ENCODE measurements at places on chromosomes 1 and 21.

GRCh38 chr21:32457360-32457840 is 44.9 kb downstream of the EVA1C start:
- DNase-seq, result no peak

- DNase-seq, result no peak
These were observed 15.7 kb downstream of the RCC2 start for GRCh38 chr1:17423781-17424245.

- DNase-seq, result no peak
These were observed 20.0 kb downstream of the CDC73 start for GRCh38 chr1:193141804-193142203.

- DNase-seq, result no peak
These were observed 90.6 kb upstream of the CNIH3 start for GRCh38 chr1:224525411-224526040.

- no peak for DNase-seq
These were observed 453.7 kb downstream of the SETD4 start for GRCh38 chr21:35606578-35606977.

DNA sequence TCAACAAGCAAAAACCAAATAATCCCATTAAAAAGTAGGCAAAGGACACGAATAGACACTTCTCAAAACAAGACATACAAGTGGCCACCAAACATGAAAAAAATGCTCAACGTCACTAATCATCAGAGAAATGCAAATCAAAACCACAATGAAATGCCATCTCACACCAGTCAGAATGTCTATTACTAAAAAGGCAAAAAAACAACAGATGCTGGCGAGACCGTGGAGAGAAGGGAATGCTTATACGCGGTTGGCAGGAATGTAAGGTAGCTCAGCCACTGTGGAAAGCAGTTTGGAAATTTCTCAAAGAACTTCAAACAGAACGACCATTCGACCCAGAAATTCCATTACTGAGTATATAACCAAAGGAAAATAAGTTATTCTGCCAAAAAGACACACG is 145.1 kb upstream of the EDN2 start:
- no peak for DNase-seq

DNA sequence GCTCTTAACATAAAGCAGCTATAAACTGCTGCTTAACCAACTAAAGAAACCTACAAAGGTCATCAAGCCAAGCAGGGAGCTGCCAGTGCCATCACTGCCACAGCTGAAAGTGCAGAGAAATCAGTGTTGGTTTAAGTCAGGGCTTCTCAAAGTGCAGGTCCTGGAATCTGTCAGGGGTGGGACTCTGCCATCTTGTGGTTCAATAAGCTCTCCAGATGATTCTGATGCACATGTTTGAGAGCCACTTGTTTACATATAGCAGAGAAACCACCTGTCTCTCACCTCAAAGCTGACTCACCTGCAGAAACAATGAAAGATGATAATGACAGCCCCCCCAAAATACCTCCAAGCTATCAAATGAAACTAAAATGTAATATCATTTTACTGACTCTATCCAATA is 49.3 kb downstream of the SH3GLB1 start:
- no peak for DNase-seq

- no peak for DNase-seq
These were observed 3.3 kb downstream of the SUMO3 start for GRCh38 chr21:44814498-44815023.

DNA sequence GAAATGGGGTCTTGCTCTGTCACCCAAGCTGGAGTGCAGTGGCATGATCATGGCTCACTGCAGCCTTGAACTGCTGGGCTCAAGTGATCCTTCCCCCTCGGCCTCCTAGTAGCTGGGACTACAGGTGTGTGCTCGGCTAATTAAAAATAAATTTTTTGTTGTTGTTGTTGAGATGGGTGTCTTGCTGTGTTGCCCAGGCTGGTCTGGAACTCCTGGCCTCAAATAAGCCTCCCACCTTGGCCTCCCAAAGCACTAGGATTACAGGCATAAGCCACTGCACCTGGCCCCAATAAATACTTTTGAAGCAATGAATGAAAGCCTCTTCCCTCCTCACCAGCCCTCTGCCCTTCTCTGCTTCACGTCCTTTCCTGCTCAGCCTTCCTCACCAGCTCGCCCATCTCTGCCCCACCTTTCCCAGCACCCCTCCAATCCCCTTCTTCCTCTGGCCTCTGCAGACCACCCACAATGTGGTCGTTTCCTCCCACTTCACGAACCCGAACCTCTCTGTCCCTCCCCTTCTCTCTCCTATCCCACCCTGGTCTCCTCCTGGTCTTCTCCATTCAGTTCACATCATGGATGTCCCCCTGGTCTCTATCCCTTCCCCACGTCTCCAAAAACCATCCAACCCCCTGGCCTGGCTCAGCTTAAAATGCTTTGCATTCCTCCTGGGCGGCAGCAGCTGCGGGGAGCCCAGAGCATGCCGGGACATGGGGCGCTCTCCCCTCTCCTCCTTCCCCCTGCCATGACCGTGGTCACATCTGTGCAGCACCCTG is 38.4 kb downstream of the RAP1GAP start:
- DNase-seq, result no peak

- DNase-seq, result no peak
These were observed 24.1 kb upstream of the ZNF436 start for GRCh38 chr1:23393706-23394105.

DNA sequence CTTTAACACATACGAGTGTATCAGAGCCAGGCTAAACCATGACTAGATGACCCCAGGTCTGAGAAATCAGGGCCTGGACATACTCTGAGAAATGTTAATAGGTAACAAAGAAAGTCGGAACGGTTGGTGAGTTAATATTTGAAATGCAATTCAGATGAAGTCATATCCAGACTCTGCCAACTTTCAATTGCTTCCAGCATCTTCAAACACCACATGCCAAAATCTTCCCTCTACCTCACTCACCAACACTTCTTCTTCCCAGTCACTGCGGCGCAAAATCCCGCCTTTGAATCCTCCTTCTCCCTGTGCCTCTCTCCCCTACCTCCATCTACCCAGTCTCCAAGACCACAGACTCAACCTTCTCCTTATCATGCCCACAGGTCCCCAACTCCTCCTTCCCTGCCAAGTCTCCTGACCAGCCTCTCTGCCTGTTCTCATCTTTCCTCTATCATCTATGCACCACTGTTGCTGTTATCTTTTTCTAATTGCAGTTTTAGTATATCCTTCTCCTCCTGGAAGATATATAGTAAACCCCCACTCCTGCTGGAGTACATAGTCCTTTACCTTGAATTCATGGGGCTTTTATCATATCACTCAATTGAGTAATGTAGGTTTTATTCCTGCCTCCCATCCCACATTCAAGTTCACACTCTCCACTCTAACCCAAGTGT is 41.3 kb downstream of the ZBTB18 start:
- no peak for DNase-seq

- DNase-seq, result no peak
These were observed 8.3 kb downstream of the FAM229A start for GRCh38 chr1:32353886-32354570.

GRCh38 chr1:234533034-234533891 is 54.3 kb upstream of the TARBP1 start:
- DNase-seq, result no peak

DNA sequence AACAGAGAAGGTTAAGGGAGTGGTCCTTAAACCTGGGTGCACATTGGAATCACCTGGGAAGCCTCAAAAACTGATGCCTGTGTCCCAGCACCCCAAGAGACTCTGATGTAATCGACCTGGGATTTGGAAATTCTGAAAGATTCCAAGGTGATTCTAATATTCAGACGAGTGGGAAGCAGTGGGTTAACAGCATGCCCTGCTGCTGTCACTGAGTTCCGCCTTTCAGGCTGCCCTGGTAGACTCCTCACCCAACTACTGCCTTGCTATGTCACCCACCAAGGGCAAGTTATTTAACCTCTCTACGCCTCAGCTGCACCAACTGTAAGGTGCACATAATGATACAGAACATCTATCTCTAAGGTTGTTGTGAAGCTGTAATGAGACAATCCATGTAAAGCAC is 59.2 kb downstream of the CD34 start:
- no peak for DNase-seq

DNA sequence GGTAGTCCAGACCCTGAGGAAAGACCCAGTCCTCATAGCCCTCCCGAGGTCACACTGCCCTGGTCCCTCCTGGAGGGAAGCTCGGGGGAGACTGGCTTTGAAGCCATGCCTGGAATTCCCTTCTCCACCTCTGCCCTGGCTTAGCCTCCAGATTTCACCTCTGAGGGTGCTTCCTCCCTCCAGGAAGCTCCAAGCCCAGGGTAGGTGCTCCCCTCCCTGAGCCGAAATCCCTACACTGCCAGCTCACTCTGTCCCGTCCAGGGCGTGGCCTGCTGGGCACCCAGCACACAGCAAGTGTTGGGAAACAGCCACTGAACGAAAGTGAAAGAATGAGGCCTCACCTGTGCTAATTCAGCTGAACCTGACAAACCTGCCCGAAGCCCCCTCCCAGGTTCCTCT is 6.0 kb upstream of the TNFRSF25 start:
- no peak for DNase-seq

DNA sequence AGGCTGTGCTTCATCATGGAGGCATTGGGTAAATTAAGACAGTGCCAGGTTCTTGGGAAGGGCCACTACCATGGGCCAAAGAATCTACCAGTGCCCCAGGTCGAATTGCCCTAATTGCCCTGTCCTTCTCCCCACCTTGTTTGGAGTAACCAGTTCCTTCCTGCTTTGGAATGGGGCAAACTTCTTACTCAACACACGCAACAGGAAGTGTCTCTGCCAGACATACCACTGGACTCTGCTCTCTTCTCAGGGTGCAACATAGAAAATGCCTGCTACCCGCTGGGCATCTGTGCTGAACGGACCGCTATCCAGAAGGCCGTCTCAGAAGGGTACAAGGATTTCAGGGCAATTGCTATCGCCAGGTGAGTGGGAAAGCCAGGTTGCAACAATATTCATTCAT is 15.8 kb downstream of the CDA start:
- DNase-seq, result no peak

DNA sequence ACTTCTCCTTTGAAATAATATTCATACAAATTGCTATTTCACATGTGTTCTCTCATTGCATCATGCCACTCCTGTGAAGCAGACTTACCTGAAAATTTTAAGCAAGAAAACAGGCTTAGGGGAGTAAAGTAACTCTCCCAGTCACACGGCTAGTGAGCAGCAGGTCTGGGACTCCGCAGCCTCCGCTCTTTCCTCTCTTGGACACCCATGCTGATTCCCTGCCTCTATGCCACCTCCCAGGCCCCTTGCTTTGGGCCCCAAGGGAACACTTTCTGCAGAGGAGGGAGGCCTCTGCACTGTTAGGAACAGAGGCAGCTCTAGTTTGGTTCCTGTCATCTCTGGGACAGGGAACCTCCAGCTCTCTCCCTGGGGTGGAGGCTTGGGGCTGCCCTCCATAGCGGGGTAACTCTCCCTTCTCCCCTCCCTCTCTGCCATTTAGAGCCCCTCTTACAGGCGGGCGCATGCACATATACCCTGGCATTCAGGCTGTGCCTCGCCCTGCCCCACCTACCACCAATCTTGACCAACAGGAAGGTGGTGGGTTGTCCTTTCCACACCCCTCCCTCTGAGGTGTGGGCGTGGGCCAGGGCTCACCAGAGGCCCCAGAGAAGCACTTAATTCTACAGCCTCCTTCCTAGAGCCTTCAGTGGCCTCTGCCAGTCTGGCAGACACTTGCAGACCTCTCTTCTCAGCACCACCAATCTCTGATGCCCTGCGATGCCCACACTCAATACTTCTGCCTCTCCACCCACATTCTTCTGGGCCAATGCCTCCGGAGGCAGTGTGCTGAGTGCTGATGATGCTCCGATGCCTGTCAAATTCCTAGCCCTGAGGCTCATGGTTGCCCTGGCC is at the start of gene RXFP4:
Gene RXFP4 (plus strand): TSS at position 646 of the 852 bp plus-strand sequence. CDS start 72 bp downstream, at position 718.
- DNase-seq, result no peak

- no peak for DNase-seq
These were observed 14.9 kb downstream of the FASLG start for GRCh38 chr1:172673761-172674160.

GRCh38 chr1:17393230-17393629 is 21.2 kb downstream of the PADI6 start:
- no peak for DNase-seq
